Panc1 (cell line): ENCODE measurements at places on chromosomes 7 and 10. TPM values are rescaled to one million over a fixed set of nuclear protein-coding genes. Genes with fewer than 3 reads are reported as not detected.

Gene MYL10
- total RNA-seq, result not detected

Gene OR2A1
- not detected for total RNA-seq

Gene NPSR1
- total RNA-seq, result not detected

Gene KLF14
- total RNA-seq, result 0.39 TPM

Gene RBM20
- 0.10 TPM for total RNA-seq

Gene NODAL
- not detected for total RNA-seq

Gene KNDC1
- total RNA-seq, result 2.6 TPM

Gene ASL
- total RNA-seq, result 34.3 TPM

Gene ITGA8
- 0.18 TPM for total RNA-seq
